A549 treated with dexamethasone at 1 μM for 4 hours (cell line): ENCODE measurements at places on chromosomes 5 and 9. TPM values are rescaled to one million over a fixed set of nuclear protein-coding genes. Genes with fewer than 3 reads are reported as not detected.

The SLC36A3 gene
- not detected in 5 replicates for total RNA-seq

The GLDC gene
- 12.0 to 14.9 TPM (median 13.9 TPM) in 5 replicates for total RNA-seq

The NFX1 gene
- 28.8 to 35.6 TPM (median 34.1 TPM) in 5 replicates for total RNA-seq

The PTGER4 gene
- total RNA-seq = 5.3 to 9.1 TPM (median 7.7 TPM) in 5 replicates

The DPYSL3 gene
- total RNA-seq = 20.5 to 26.1 TPM (median 23.8 TPM) in 5 replicates

The LCN10 gene
- total RNA-seq = 0.04 TPM in 1 of 5 replicates, not detected in the others

The KCNV2 gene
- not detected in 5 replicates for total RNA-seq

The SLCO4C1 gene
- total RNA-seq = 0.02 TPM in 1 of 5 replicates, not detected in the others

The HMCN2 gene
- 0.02 to 0.12 TPM (median 0.02 TPM) in 5 replicates for total RNA-seq

The OR1J4 gene
- not detected in 5 replicates for total RNA-seq

The ADCY2 gene
- not detected in 5 replicates for total RNA-seq

The NUTM2G gene
- total RNA-seq = 0.05 TPM in 1 of 5 replicates, not detected in the others

The PCDHAC2 gene
- 3.2 to 4.6 TPM (median 4.2 TPM) in 5 replicates for total RNA-seq

The BAAT gene
- 0.32 to 0.58 TPM (median 0.42 TPM) in 5 replicates for total RNA-seq

The PTAR1 gene
- total RNA-seq = 11.0 to 18.9 TPM (median 16.7 TPM) in 5 replicates
